ENCODE measurements at places on chromosomes 11 and 22.

DNA sequence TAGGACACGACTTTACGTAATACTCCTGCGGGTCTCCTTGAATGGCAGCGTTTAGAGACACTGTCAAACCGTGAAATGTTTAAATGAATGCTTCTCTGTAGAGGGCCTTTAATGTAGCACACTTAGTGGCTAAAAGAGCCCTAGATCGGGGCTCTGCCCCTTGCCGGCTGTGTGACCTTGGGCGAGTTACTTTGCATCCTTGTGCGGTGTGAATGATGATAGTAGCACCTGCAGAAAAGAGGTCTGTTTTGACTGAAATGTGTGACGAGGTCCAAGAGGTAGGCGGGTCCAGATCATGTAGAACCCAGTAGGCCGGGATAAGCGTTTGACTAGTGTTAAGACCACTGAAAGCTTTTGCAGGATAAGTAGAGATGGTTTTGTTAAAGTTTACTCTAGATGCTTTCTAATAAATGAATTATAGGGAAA is 866 bp downstream of the MED17 start:
- no peak for DNase-seq

GRCh38 chr11:2663506-2663905 is 36.3 kb downstream of the KCNQ1OT1 start:
- DNase-seq: no peak

GRCh38 chr11:42825598-42825997 is 486.2 kb upstream of the API5 start:
- no peak for DNase-seq

DNA sequence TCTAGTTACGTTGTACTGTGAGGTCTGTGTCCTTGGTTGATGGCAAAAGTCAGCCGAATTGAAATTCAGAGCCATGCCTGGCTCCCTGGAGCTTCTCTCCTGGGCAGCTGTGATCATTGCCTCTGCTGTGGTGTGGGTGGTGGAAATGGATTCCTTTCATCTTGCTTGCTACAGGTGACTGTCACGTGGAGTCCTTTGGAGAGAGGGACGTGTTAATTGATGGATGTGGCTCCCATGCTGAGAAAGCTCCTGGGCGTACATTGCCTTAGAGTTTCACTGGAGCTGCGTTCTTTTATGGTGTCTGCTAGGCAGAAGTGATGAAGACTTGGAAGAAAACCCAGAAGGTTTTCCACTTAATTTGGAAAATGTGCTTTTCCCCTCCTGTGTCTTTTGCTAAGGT is 41.9 kb upstream of the PPP6R3 start:
- DNase-seq: no peak

DNA sequence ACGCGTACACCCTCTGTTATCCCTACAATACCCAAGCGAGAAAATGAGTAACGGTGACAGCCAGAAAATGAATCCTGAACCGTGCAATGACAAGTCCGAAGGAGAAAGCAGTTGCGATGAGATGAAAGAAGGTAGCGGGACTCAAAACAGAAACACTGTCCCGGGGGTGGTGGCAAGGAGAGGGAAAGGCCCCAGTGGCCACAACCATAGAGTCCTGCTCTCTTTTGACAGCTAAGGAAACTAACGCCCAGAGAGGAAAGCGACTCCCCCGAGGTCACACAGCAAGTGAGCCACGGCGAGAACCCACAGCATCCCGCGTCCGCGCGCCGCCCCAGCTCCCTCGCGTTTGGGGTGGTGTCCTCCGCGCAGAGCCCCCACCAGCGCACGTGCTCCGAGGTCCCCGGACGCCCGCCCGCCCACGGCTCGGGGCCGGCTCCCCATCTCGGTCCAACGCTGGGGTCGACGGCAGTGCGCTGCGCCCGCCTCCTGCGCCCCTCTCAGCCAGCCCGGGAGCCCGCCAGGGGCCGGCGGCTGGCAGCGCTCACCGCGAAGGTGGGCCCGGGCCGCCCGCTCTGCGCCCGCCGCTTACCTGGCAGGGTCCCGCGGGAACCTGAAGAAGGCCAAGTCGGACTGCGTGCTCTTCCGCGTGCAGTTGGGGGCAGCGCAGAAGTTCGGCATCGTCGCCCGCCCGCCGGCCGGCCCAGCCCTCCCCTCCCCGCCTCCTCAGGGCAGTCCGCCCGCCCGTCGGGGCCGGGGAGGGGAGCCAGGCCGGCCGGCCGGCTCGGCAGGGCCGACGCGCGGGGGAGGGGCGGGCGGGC is 564 bp downstream of the THAP12 start:
- DNase-seq: peak; percentile 48

DNA sequence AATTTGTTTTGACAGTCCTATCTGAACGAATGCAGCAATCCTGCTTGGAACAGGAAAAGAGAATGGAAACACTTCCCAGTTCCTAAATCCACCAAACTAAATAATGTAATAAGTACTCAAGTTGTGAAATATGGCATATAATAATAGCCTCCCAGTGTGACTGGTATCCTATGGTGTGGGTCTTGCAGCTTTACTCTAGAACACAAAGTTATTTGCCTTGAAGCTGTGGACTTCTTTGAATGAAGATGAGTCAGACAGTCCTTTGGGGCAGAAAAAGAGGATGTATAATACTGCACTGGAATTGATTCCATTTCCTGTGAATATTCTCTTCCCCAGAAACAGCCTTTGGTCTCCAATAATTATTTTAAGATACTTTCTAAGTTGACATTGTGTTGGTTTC is 887.0 kb downstream of the KCNA4 start:
- DNase-seq: no peak

Data from CD4-positive, alpha-beta memory T cell (primary cell).